Posterior vena cava (tissue), 2 donors: ENCODE measurements at places on chromosomes 1 and 21. TPM values are rescaled to one million over a fixed set of nuclear protein-coding genes. Genes with fewer than 3 reads are reported as not detected.

DNA sequence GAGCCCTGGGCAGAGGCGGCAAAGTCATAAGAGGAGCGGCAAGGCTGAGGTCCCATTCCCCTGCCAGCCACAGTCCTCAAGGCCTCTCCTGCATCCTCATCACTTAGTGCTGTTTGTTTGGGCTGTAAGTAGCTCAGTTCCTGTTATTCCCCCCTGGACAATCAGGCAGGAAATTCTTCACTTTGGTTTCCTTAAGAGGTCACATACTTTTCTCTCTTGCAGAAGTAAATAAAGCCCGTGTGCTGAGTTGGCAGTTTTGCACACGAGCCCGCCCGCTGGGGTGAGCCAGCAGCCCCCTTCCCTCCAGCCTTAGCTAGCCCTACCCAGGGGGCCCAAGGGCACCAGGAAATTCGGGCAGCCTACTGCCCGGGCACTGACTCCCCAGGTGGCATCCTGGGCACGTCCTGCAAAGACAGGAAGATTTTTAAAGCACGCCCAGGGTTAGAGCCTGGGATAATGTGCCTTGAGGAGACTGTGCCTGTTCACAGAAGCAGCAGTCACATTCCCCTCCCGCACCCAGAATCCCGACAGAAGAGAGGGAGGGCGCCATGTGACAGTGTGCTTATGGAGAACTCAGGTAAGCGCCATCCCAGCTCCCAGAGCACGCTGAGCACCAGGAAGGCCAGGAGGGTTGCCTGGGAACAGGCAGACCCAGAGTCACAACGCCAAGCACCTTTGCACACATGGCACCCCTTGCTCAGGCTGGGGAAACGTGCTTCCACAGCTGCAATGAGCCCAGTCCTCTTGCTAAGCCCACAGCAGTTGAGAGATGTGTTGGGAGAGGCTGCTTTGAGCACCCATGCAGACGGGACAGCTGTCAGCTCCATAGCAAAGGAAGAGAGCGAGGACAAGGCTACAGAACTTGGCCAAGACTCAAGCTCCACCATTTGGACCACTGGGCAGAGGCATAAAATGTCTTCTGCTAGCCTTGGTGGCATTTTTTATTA lies 144.5 kb upstream of the TMEM51 start:
- DNase-seq: no peak

Gene KHDRBS1
- 68.8 TPM for total RNA-seq

- no peak for DNase-seq
Observed at GRCh38 chr1:158989424-158989823, 20.3 kb upstream of the IFI16 start.

Gene PDZK1IP1
- total RNA-seq: 1.0 TPM

Gene MIXL1
- total RNA-seq: not detected

- peak; percentile 34 for DNase-seq
Observed at GRCh38 chr1:43274804-43275180, 5.0 kb downstream of the TMEM125 start.

DNA sequence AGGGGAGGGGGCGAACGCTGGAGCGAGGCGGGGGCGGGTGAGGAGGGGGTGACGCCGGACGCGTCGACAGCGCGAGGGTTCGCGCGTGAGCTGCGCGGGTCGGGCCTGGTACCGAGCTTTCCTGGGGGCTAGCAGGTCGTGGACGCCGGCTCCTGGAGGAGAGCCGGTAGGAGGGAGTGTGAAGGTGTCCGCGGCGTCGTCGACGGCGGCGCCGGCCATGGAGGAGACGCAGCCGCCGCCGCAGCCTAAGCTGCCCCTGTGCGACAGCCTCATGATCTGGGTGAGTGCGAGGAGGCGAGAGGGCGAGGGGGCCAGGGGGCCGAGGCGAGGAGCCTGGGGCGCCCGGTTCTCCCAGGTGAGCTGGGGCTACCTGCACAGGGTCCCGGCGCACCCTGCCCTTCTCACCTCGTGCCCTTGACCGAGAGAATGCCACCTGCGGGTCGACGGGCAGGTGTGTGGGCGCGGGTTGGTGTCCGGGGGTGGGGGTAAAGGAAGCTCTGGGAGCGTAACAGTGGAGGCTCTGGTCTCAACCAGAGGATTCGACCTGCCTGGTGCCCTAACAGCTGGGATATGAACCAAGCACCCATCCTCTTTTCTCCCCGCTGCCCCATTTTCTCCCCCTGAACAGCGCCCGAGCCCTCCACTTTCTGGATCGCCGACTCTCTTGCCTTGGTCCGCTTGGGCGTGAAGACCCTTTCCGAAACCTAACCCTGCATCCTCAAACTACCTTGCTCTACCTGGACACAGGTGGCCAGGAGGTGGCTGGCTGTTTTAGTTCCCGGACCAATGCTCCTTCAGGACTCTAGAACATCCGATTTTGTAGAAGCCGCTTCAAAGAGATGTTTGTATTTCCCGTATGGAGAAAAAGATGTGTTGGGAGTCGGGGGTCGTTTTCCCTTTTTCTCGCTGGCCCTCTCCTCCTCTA lies at the start of gene HOOK1:
Gene HOOK1 (plus strand): TSS at position 49 of the 925 bp plus-strand sequence. CDS start 169 bp downstream, at position 218.
- DNase-seq: no peak

DNA sequence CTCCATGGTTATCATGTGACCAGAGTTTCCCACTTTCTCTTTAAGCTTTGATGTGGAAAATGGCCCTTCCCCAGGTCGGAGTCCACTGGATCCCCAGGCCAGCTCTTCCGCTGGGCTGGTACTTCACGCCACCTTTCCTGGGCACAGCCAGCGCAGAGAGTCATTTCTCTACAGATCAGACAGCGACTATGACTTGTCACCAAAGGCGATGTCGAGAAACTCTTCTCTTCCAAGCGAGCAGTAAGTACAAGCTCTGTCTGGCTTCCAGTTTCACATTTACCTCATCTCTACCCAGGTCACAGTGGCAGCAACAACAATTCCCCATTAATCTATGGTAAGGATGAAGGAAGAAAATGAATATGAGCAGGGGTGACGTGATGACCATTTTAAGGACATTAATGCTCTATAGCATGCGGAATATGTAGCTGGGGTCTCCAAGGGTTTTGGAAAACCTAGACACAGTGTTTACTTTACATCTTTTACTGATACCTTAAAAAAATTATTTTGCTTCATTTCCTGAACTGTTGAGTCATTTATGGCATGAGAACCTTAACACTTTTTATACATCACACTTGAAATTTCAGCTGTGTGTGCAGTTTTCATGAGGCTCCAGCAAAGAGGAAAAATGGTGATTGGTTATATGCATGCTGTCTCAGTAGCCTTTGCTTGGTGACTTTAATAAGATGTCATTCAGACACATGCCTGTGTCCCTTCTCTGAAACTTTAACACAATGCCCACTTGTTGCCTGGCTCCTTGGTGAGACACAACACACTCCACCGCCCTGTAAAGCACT lies 286.3 kb upstream of the SGIP1 start:
- DNase-seq: no peak

- DNase-seq: no peak
Observed at GRCh38 chr21:41345356-41345755, 16.5 kb upstream of the MX2 start.

- no peak for DNase-seq
Observed at GRCh38 chr1:197910120-197910991, 6.8 kb upstream of the LHX9 start.

Gene HJV
- total RNA-seq: not detected

DNA sequence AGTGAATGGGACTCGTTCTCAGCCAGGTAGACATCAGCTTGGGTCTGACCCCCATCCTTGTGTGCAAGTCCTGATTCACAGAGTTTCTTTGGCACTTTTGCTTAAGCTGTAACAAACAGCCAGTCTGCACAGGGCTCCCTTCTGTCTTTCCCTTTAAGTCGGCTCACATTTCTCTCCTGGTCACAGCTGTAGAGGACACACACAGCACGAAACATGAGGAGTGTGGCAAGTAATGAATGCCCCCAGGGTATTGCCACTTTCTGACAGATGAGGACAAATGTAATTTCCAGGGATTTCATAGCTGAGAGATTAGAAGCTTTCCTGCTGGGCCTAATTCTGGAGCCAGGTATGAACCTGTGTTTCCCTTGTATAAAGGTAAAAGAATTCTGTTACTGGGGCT lies 423.5 kb downstream of the KIF26B start:
- peak; percentile 22 for DNase-seq

GRCh38 chr1:169999331-169999741 lies 75.2 kb downstream of the KIFAP3 start:
- no peak for DNase-seq

DNA sequence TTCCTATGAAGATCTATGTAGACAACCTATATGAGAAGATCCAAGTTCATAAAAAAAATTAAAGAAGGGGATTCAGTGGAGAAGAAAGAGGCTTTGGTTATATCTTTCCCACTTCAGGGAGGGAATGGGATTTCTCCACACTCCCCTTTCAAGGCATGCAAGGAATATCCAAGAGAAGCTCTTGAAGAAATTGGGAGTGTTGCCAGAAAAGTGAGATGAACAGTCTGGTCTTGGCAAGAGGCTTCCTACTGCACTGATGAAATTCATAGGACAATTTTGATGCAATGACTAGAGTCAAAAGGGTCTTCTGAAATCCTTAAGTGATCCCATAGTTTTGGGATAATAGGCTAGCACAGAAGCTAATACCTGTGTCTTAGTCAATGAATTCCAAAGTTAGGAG lies 153.0 kb downstream of the KCTD3 start:
- DNase-seq: no peak

- no peak for DNase-seq
Observed at GRCh38 chr1:213166852-213167251, 115.8 kb downstream of the RPS6KC1 start.

Gene PRAMEF9
- not detected for total RNA-seq

DNA sequence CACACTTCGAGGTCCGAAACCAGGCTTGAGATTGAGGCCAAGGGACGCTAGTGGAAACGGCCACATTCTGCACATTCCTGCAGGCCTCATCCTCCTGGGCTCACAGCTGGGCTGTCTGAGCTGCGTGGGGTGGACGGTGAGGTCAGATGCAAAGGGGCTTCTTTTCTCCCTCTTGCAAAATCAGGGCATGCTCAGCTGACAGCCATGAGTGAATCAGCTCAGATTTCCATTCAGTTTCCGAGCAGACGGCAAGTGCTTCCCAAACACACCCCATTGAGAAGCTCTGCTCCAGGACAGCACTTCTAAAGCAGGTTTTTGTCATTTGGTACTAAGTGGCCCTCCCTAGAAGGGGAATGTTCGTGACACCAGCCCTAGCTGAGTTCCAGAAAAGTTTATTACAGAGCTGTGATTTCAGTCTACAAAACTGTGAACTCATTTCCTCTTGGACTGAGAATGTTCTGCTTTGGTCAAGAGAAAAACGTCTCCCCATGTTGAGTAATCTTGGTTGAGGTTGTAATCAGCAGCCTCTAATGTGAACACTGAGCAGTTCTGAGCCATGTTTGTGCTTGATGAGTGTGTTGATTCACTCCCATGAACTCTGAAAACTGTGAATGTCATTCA lies 10.0 kb downstream of the PDPN start:
- DNase-seq: peak; percentile 89

Gene CFAP45
- total RNA-seq: 1.2 TPM
